ENCODE measurements at places on chromosomes 5 and 9.
A peak's percentile ranks its signal among the peaks of the same experiment; 100 is the strongest.

DNA sequence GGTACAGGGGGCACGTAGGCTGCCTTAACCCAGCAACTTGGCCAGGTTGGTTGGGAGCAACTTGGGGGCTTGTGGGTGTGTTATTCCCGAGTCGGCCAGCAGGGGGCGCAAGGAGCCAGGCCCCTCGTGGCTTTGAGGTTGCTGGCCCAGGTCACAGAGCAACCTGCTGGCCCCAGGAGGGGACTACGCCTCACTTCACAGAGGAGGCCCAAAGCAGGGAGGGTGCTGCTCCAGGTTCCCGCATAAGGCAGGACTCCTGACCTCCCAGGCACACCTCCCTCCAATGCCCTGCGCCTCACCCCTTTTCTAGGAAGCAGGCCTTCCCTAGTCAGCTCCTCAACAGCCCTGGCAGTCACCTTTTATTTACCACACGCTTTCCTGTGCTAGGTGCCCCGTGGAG is 18.1 kb downstream of the KYAT1 start:
- peak; percentile 38 for DNase-seq

DNA sequence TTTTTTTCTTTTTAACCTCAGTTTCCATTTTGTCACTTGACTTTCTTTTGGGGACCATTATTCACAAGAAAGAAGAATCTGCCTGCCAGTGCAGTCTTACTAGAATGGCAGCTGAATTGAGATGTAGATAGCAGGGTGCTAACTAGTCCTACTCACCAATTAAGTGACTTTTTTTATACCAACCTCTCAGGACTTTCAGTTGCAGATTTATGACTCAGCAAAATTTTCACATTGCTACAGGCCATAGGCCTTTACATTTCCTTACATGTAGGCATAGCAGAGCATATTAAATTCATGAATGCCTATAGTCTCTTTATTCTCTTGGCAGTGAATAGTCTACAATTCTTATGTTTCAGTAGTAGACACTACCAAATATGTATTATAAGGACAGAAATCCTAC is 54.0 kb upstream of the FKTN start:
- DNase-seq = peak; percentile 21

DNA sequence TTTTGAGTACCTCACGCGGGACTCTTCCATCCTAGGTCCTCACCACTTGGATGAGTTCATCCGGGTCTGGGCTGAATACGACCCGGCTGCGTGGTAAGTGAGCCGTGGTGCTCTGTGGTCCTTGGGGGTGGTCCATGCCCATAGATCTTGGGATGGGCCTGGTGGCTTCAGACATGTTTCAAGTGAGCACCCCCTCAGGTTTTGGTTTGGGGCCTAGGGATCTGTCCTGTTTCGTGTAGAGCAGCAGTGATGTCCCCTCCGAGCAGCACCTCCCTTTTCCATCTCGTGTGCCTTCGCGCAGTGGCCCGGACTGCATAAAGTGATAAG is 218.9 kb downstream of the CACNA1B start:
- no peak for DNase-seq

DNA sequence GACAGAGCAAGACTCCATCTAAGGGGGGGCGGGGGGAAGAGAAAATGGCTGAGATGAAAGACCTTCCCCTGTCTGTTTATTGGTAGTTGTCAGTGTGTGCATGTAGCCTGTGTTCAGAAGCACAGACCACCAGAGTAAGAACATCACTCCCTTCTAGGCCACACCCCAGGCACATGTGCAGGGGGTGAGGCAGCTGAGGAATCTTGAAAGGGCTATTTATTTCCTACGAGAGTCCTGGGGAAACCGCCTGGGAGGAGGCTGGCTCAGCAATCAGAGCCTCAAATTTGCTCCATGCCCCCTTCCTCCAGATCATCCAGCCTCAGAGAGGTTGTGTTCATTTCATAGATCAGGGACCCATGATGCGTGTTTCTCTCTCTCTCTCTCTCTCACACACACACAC is 7.1 kb downstream of the MYORG start:
- DNase-seq = no peak

DNA sequence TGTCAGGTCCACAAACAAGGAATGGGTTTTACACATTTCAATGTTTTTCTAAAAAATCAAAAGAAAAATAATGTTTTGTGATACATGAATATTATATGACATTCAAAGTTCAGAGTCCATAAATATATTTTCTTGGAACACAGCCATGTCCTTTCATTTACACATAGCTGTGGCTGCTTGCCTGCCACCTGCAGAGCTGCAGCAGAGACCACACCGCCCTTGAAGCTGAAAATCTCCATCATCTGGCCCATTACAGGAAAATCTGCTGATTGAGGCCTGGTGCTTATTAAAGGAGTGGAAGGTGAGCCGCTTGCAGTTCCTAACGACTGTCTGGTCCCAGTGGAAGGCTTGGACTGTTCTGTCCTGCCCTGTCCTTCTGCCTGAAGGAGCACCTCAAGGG is 232.6 kb upstream of the ADAMTS16 start:
- no peak for DNase-seq

GRCh38 chr9:114206221-114206789 is 51.0 kb downstream of the COL27A1 start:
- no peak for DNase-seq

- DNase-seq = no peak
Observed at GRCh38 chr9:89774858-89775370, 170.1 kb downstream of the GADD45G start.

DNA sequence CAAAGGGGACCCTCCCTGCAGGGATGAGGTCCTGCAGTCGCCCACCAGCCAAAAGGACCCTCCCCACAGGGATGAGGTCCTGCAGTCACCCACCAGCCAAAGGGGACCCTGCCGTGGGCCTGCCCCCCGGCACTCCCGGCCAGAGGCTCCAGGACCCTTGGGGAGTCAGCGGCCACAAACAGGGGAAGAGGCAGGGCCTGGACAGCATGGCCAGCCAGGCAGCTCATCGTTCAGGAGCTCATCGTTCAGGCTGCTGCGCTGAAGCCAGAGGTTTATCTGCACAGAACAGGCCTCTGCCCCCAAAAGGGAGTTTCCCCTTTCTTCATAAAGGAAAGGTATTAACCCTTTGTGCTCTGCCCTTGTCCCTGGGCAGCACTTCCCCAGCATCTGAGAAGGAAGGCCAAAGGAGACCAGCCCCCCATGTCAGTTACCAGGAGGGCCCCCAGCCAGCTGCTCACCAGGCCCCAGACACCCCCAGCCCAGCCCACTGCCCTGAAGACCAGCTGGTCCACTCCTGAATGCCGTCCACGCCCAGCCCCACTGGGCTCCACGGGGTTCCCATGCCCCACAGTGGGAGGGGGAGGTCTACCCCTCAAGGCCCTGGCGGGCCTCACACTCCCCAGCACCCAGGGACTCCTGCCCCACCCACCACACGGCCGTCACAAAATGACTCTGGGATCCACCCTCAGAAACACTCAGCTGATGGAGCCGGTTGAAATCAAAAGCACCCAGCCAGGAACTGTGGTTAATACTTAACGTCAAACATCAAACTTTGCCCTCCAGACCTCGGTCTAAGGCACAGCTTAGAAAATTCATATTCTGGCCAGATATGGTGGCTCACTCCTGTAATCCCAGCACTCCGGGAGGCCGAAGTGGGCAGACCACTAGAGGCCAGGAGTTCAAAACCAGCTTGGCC is 6.3 kb downstream of the SLC12A7 start:
- DNase-seq = peak; percentile 27

- peak; percentile 72 for DNase-seq
Observed at GRCh38 chr5:56910210-56910965, 992 bp downstream of the SETD9 start.

DNA sequence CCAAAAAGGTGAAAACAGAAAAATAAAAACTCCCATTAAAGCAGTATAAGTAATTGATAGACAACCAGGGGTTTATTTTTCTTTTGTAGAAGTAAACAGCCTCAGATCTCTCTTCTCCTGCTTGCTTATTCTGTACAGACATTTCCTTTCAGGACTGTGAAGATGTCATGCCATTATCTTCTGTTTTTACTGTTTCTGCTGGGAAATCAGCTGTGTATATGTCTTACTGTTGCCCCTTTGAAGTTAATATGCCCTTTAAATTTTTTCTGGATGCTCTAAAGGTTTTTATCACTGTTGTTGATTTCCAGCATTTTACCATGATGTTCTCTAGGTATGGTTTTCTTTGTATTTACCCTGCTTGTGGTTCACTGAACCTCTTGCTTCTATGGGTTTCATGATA is 199.5 kb downstream of the NXNL2 start:
- no peak for DNase-seq

DNA sequence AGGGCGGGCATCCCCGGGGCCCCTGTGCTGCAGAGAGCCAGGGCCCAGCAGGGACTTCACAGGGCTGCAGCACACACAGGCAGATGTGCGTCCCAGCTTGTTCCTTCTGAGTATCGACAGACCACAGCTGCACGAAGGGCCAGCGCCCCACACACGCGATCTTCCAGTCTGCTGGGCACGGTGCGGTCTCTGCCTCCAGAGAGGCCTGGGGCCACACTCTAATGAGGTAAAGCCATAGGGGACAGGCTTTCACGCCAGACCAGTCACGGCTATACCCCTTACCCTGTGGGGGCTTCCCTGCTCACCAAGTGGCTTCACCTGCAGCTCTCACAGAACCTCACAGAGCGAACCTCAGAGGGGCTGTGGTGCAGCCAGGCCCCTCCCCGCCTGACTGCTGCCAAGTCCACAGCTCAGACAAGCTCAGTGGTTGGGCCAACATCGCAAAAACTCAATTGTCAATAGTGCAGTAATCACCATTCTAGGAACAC is 82.2 kb downstream of the SHB start:
- DNase-seq = no peak

DNA sequence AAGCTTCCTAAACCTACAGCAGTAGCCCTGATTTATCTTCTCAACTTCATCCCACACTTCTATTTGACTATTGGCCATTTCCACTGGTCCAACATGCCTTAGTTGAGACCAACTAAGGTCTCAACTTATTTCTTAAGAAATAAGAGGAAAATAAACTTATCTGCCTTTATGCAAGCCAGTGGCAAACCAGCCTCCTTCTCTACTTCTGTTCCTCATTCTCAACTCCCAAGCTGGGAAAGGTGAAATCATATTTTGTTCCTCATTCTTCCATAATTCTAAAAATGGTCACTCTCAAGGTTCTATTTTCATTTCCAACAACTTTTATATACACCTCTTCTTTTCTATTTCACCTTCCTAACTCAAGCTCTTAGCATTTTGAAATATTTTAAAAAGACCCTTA is 149.6 kb upstream of the C9orf72 start:
- peak; percentile 15 for DNase-seq

- no peak for DNase-seq
Observed at GRCh38 chr5:131957721-131958441, 12.4 kb upstream of the MEIKIN start.

DNA sequence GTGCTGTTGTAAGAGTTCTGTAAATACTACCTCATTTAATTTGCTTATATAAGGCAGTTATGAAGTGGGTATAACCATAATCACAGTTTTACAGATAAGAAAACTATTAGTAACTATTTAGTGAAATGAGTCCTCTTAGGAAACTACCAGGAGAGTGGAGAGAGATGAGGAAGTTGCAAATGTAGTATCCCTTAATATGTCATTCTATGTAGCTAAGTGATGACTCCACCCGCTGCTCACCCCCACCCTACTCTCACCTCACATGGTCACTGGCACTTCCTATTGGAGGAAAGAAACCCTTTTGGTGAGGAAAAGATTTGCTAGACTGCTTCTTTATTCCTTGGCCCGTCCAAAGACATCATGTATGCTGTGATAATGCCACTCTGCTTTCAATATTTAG is 241.8 kb upstream of the SLC24A2 start:
- DNase-seq = no peak

- DNase-seq = no peak
Observed at GRCh38 chr5:4319478-4320128, 724.0 kb downstream of the IRX1 start.

DNA sequence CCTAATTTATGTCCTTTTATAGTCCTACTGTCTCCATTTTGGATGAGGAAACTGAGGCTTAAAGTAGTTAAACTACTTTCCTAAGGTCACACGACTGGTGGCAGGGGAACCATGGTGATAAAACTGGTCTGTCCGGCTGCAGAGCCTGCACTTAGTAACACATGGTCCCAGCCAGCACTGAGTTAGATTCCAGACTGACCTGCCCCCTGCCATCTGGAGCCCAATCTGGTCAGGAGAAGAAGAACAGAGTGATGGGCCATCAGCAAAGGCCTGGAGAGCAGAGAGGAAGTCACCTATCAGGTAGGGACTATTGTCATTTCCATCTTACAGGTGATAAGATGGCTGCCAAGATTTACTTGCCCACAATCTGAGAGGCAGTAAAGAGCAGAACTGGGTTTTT is 86.6 kb upstream of the SLC25A48 start:
- no peak for DNase-seq

- no peak for DNase-seq
Observed at GRCh38 chr9:110224583-110224982, 16.6 kb upstream of the C9orf152 start.

GRCh38 chr5:115458416-115458815 is 86.2 kb downstream of the FEM1C start:
- no peak for DNase-seq

- DNase-seq = peak; percentile 12
Observed at GRCh38 chr9:306907-307306, 92.2 kb downstream of the DOCK8 start.

DNA sequence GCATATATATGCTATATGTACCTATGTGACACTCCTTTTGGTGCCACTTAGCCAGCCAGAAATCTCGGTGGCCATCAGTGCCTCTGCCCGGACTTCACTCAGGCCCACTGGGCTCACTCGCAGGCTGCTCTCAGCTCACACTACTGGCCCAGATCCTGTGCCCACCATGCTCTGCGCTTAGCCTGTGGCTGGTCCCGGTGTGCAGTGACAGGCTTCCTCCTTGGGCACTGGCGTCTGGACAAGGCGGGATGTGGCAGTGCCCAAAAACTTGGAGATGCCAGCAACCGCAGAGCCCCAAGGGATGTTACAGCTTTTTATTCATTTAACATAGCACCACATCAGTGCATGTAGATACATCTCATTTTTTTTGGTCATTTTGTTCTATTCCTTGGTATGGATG is 77.4 kb downstream of the NREP start:
- DNase-seq = no peak

DNA sequence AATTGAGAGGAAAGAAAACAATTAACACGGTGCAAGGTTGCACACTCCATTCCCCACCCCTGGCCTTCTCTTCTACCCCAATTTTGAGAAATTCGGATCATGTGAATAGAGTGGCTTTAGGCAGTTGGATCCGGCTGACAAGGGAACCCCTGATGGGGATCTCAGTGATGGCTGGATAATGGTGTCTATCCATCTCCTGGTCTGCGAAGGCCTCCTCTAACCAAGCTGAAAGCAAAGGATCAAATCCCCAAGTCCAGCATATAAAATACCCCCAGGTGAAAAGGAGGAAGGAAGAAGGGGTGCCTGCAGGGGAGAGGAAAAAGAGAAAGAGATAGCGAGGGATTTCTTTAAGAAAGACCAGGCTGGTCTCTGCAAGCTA is 16.0 kb downstream of the NR2F1 start:
- DNase-seq = no peak

DNA sequence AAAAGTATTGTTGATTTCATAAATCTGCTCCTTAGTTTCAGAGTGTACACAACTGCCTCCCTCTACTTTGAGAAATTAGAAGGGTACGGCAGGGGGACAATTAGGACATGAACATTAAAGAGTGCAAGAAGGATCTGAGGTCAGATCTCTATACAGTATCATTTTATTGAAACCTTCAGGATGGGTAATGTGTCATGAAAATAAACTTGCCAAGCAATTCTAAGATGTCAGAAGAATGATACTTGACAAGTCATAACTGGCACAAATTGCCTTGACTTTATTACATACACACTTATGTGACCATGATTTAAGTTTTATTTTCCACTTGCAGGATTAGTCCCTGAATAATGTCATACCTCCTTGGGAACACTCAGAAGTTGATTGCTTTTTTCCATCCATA is 92.8 kb downstream of the PLPP1 start:
- DNase-seq = no peak

- DNase-seq = no peak
Observed at GRCh38 chr9:71472400-71472799, 295.9 kb downstream of the CEMIP2 start.

Data from MV-4-11 (cell line).